NCI-H1436 treated with DMSO at 0.1 percent for 48 hours (cell line): ENCODE measurements at places on chromosomes 1 and 21.

DNA sequence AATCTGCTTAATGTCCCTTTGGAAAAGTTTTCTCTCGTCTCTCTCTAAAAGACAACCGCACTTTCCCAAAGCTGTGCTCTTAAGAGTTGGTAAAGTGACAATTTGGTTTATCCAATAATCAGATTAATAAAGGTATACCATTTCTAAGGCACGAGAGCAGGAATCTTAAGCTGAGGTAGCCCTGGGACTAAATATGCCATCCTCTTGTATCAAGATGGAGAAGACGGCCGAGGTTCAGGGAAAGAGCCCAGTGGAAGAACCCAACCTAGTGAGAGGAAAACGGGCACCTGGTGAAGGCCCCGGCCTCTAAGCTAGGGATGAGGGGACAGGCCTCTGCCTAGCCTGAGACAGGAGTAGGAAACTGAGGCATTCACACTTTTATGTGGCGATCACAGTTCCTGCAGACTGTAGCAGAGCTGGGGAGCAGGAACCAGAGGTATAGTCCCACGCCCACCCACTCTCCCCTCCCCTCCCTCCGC is 334 bp upstream of the SARS1 start:
- DNase-seq: no peak

DNA sequence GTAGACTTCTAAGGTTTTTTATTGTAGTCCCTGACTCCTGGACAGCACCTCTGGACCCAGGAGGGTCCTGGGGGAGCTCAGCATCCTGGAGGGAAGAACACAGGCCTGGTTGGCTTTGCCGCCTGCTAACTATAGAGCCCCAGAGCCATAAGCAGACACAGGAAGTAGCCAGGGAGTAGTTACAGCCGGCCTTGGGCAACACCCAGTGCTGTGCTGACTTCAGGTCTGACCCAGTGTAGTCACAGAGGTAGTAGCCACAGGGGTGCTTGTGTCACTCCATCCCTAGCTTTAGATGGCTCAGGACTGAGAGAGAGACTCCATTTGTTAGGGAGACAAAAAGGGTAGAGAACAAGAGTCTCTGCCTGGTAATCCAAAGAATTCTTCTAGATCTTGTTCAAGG is 21.9 kb downstream of the MCOLN2 start:
- no peak for DNase-seq

DNA sequence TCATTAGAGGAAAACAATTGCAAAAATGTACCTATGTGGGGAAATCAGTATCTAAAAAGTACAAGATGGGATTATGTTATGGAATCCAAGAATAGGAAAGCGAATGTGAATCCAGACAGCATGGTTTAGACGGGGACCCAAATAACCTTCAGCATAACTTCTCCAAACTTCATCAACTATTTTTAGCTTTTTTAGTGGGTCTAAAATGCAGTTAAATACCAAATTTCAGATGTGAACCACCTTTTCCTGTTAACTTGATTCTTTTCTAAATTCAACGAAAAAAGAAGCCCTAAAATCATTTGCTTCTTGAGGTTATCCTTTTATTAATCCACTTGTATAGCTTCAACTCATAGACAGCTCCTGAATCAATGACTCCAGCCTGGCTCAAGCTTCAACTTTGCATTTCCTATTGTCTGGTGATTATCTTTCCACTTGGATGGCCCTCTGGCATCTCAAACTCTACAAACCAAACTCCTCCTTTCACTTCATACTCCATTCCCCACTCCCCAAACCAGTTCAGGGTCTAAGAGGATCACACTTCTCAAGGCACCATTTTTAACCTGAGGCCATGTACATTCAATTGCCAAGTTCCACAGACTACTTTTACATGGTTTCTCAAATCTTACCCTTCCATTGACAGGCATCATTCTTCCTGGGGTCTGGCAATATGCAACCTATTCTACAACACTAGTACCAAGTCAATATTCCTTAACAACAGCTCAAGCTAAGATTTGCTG is 7.4 kb downstream of the ERRFI1 start:
- no peak for DNase-seq

GRCh38 chr1:85566890-85567289 is 13.7 kb upstream of the CCN1 start:
- no peak for DNase-seq

- no peak for DNase-seq
Measured at GRCh38 chr1:211687462-211688215, 12.2 kb upstream of the NEK2 start.

DNA sequence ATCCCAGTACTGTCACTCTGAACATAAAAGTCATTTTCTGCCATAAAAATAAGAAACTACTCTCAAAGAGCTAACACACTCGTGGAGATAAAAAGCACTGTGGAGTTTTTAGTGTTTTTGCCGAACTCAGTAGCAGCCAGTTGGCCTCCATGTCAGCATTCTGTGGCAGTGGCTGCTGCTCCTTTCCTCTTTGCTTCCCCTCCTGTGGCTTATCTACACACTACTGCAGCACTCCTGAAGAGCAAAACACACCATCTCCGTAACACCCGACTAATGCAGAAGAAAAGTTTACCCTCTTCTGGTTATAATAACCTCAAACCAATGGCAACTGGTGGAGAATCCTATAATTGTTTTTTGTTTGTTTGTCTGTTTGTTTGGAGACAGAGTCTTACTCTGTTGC is 44.9 kb downstream of the RAB3GAP2 start:
- no peak for DNase-seq

DNA sequence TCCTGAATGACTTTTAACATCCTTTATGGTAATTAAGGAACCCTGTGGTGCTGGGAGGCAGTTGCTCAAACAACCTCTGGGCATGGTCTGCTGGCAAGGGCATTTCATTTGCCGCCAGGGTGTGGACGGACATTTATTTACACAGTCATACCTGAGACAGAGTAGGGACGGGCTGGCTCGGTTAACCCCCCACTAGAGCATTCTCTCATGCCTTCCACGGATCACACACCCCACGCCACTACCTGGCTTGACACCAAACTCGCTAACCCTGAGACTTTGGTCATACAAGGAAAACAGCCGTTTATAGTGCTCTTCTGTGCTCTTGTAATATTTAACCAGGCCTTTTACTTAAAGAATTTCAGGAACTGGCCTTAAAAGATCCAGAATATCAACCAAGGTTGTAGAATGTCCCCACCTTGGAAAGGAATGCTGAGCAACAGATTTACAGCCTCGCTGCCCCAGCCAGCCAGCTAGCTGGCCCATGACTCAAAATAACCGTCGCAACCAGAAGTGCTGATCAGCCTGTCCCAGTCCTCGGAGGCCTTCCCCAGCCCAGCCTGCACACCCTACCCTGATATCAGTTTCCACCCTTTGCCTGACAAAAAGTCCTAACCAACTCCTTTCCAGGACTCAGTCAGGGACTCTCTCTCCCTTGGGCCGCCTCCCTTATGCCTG is 6.5 kb upstream of the PDXK start:
- no peak for DNase-seq

DNA sequence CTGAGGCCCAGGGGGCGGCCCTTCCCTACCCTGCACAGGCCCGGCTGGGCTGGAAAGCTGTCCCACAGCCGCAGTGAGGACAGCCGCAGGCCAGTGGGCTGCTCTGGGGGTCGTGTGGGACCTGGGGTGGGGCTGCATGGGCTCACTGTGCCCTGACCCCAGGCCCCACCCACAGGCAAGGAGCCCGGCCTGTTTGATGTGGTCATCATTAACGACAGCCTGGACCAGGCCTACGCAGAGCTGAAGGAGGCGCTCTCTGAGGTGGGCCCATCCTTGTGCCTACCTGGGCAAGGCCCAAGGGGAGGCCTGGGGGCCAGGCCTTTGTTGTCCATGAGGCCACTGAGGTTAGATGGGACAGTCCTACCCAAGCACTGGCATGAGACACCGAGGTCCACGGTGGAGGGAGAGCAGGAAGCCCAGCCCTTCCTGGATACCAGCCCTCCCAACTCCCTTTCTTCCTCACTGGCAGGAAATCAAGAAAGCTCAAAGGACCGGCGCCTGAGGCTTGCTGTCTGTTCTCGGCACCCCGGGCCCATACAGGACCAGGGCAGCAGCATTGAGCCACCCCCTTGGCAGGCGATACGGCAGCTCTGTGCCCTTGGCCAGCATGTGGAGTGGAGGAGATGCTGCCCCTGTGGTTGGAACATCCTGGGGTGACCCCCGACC is 1.4 kb upstream of the GJC2 start:
- DNase-seq: no peak

DNA sequence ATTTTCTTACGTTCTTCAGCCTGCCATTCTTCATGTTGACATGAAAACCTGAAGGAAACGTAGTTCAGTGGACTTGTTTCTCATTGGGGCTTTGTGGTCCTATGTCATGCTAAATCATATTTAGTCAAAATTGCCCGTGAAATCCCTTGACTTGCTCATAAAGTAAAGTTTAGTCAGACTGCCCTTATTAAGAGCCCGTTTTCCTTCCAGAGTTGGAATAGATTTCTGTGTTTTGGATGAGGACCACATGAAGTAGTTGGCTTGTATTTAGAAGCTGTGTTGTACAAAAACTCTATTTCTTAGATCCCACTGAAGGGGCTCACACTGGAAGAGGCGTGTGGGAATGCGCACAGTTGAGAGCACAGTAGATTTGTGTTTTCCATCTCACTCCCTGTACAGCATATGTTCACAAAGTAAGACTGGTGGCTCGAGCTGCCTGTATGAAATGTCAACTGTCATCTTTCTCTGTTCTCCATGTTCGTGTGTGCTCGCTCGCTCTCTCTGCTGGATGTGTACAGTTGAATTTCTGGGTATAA is 42.4 kb downstream of the CAMTA1 start:
- DNase-seq: no peak

- no peak for DNase-seq
Measured at GRCh38 chr1:165525708-165526107, 18.1 kb upstream of the LRRC52 start.

DNA sequence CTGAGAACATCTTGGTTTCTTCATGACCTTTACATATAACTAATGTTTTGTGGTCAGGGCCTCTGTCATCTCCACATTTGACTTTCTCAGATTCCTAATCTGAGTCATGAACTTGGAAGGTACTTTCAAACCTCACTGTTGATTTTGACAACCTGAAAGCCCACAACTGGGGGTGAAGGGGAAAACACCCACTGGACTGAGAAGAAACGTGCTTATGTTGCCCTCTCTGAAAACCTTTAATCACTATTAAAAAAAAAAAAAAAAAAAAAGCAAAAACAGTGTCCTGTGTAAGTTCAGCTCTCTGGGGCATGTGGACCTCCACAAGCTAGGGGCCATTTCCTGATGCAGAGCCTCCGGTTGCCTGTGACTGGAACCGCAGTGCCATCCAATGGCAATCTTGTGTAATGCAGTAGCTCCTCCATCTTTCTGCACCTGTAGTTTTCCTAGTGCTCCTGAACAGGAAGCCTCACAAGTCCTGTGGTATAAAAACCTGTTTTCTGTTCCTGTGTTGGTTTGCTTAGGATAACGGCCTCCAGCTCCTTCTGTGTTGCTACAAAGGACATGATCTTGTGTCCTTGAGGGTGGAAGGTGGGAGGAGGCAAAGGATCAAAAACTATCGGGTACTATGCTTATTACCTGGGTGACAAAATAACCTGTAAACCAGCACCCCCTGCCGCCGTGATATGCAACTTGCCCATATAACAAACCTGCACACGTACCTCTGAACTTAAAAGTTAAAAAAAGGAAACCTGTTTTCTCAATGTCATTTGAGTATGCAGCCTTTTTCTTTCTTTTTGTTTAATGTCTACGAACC is 124.5 kb downstream of the ZNF648 start:
- peak; percentile 28 for DNase-seq

DNA sequence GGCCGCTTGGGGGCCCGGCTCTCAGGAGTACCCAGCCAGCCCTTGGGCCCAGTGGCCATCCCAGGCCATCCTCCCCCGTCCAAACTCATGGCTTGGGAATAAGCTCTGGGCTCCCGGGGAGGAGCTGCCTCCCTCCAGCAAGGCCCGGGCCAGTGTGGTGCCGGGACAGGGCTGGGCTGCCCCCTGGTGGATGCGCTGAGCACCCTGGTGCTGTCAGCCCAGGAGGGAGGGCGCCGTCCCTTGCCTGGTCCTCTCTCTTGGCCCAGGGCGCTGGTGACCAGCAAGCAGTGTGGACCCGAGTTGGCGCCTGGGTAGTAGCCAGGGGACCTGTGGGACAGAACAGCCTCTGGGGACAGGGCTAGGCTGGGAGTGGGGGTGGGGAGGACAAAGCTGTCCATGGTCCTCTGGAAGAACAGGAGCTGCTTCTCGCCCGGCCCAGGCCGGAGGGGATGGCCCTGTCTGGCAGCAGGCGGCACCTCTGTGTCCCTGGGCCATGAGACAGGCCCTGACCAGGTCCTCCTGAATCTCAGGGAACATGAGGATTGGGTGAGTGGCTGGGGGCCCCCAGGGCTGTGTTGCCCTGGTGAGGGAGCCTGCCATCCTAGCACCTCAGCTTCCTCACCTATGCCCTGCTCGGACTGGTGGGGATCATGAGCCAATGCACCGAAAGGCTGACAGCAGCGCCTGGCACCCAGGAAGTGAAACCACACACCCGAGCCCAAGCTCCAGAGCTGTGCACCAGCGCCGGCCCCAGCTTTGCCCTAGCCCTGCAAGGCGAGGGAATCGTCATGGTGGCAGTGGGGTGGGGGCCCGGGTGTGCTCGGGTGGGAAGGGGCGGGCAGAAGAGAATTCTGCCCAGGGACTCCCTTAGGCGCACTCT is 9.4 kb downstream of the MORN1 start:
- DNase-seq: no peak

DNA sequence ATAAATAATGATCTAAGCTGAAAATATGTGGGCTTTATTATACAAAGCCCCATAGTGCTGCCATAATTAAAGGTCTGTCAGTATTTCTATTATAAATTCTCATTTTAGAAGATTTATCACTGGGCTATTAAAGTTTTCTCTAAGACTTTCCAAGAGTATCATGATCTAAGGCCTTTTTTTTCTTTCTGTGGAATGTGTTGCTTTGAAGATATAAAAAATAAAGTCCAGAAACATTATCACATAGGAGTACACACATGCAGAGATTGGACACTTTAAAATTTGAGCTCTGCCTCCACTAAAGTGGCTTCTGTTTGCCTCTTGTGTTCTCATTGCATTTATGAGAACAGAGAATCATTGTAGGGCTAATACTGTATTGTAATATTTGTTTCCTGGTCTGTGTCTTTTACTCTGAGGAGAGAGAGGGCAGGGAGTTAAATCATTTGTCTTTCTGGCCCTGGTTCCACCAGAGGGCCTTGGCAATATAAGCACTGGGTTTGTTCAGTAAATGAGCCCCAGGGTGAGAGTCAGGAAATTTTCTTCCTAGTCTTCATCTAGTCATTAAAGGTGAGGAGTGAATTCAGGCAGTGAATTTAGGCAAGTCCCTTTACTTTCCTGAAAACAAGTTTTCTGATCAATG is 70.2 kb downstream of the NFIA start:
- DNase-seq: no peak
